Activated B cell treated with CpG ODN at 0.5 μM for 24 hours (primary cell): ENCODE measurements at places on chromosomes 4 and X.

DNA sequence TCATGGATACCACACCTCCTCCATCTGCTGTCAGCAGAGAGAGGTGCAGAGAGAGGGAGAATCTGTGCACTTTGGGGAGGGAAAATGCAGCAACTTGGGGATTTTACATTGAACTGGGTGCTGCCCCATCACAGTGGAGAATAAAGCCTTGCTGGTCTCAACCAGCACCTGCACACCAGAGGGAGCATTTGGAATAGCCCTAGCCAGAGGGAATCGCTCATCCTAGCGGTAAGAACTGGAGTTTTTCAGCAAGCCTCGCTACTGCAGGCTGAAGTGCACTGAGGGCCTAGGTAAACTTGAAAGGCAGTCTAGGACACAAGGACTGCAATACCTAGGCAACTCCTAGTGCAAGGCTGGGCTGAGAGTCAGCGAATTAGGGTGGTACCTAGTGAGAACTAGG is 148.7 kb downstream of the KDR start:
- DNase-seq = no peak

DNA sequence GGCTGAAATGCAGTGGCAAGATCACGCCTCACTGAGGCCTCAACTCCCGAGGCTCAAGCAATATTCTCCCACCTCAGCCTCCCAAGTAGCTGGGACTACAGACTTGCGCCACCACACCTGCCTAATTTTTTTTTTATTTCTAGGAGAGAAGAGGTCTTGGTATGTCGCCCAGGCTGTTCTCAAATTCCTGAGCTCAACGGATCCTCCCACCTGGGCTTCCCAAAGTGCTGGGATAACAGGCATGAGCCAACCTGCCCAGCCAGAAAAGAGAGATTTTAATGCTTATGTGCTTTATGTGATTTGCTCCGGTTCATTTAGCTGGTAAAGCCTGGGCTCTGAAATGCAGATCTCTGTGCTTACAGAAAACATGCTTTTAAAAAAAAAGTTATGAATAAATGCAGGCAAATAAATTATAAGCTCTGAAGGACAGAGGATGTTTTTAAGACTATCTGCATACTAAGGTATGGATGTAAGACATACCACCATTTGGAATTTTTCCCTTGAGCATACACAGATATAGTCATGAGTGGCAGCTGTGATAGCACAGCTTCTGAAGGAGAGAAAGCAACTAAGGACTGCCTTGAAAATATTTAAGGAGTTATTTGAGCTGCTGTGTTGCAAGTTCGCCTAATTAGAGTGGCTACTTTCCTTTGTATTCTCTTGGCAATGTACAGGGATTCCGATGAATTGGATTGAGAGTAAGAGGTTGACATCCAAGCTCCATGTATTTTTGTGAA is 13.8 kb downstream of the GUCY1B1 start:
- DNase-seq = no peak

DNA sequence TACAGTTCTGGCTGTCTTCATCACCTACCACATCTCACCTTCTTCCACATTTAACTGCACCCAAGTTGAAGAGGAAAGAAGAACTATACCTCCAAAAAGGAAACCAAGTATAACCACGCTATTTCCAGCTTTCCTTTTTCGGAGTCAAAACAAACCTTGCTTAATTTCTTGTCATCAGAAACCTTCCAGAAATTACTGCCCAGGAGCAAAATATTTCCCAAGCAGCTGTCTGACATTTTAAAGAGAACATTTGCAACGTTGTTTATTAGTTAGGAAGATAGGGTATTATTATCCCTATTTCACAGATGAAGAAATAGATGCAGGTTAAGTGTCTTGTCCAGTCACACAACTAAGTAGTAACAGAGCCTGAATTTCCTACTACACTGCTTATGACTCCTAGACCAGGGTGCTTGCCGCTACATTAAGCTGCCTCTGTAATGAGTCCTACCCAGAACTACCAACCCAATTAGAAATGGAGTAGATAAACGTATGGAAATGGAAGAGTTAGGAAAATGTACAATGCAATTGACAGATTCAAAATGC is 2.2 kb upstream of the ACSL4 start:
- DNase-seq = no peak

DNA sequence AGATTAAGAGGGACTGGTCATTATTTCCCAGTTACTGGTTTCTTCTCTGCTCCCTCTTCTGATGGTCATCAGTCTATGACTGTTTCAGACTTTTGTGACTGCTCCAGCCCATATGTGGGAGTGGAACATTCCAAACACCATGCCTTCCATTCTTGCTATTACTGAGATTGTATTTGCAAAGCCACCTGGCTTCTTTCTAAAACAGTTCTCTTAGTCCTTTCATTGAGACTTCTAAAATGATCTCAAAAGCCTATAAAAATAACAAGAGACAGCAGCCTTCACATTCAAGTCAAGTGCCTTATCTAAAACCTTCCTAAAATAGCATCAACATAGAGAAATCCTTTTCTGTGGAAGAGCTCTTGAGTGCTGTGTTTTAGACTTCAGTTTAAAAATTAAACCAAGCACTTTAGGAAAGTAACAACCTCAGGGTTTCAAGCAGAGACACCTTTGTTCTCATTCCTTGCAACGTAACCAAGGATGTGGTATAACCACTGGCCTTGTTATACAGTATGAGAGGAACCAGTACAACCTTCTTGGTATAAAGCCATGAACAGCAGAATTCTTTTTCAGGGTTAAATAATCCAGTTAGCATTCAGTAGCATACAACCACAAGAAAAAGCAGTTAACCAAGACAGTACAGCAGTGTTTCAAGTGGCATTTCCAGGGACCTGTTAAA is 97.1 kb downstream of the NFKB1 start:
- DNase-seq = no peak

DNA sequence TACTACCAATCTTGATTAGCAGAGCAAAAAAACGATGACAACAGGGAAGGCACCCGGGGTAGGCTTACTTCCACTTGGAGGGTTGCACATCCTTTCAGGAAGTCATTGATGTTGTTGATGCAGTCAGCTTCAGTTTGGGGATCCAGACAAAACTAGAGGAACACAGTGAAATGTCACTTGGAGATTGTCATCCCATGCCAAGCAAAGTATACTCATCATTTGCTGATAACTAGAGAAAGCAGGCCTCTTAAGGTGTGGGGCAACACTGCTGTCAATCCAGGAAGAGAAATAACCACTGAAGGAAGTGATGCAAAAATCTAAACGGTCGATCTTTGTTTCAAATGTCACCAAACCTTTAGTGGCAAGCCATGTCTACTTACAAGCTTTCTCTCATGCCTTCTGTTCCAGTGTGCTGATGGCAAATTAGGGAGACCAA is 1.4 kb downstream of the ARHGEF6 start:
- DNase-seq = no peak

- no peak for DNase-seq
Measured at GRCh38 chr4:112060212-112060611, 85.0 kb upstream of the FAM241A start.

DNA sequence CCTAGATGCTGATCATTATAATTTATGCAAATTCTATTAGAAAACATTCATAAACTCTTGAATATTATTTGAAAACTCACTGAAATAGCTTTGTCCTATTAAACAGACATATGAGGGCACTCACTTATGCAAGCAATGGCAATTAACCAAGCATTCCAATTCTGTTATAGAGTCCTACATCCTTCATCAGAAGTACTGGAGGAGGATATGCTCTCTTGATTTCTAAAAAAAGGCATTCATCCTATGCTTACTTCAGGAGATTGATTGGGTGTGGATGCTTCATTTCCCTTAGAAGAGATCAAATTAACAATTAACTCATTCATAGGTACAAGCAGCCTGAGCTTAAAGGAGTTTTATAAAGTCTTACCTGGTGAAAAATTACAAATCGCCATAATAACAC is 1317.2 kb downstream of the PCDH7 start:
- no peak for DNase-seq

DNA sequence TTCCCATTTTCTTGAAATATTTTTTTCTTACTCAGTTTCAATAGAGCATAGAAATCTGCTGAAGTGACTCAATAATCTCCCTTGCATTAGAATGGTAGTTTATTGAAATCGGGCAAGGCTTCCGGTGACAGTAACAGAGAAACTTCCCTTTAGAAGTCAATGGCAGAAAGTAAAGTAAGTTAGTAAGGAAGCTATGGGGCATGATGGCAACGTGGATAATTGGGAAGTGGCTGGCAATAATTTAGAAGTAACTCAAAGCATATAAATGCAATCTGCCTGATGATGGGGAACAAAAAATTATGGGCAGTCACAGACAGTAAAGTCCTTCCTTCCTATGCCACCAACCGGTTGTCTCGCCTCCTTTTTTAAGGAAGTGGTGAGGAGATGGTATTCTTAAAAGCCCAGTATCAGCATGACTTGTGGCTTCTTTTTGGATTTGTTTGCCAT is 7.6 kb downstream of the CYBB start:
- DNase-seq = no peak

DNA sequence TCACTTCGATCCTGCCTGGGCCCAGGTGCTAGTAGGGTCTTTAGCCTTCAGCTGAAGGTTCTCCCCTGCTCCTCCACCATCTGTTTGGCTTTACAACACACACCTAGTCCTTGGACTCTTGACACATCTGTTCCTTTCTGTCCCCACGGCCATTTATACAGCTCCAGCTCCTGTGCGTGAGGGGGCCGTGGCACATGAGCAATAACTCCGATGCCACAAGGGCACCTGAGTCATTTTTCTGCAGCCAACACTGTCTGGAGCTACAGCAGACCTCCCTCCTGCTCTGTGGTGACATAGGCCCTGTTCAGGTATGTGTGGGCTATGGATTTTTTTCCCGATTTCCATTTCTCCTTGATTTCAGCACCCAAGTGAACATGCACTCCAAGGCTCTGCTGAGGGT is 44.7 kb upstream of the BCOR start:
- no peak for DNase-seq

GRCh38 chrX:132740316-132741123 is 217.9 kb downstream of the HS6ST2 start:
- DNase-seq = no peak

GRCh38 chr4:182521011-182521410 is 277.8 kb downstream of the TENM3 start:
- DNase-seq = no peak

DNA sequence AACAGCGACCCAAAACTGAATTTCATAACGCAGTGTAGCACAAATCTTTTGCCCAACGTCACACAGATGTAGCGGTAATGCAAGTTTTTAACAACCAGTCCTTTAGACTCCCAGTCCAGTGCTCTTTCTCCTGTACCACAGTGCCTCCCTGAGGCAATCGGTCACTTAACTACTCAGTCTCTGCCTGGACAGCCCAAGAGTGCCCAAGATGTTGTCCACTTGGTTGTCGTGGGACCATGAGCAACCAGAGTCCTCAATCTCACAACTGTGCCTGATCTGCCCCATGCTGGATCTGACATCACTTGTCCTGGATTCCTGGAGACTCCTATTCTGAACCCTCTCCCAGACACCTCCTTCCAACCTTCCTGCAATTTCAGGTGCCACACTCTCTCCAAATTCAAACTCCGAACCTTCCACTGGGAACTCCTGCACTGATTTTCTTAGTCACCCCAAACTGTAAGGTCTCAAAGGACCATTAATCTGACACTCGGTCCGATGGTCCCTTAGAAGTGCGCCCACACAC is 702 bp downstream of the MMGT1 start:
- DNase-seq = no peak

DNA sequence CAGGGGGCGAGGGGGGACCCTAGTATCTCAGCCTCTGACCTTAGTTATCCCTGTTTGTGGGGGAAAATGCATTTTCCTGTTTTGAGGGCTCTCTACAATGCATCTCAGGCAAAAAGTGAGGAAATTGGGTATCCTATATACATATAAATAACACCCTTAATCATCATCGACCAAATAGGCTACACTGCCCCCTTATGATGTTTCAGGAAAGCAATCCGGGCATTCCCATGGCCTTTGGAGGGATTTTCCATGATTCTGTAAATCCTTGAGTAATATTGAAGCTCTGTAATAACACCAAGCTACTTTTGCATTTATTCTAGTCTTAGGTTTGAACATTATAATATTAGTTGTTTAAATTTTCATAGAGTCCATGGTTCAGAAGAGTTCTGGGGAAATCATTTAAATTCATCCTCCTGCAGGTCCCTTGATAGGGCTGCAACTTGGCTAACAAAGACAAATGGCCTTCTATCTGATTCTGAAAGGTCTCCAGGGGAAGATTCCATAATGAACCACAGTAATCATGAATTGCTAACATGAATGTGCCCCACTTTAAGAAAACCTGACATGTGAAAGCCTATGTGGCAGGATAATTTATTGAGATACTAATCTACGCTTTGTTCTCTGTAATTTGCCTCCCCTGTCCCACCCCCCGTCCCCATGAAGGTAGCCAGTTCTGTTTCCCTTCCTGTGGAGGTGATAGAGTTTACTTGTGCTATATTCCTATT is 91.5 kb upstream of the SCOC start:
- no peak for DNase-seq

DNA sequence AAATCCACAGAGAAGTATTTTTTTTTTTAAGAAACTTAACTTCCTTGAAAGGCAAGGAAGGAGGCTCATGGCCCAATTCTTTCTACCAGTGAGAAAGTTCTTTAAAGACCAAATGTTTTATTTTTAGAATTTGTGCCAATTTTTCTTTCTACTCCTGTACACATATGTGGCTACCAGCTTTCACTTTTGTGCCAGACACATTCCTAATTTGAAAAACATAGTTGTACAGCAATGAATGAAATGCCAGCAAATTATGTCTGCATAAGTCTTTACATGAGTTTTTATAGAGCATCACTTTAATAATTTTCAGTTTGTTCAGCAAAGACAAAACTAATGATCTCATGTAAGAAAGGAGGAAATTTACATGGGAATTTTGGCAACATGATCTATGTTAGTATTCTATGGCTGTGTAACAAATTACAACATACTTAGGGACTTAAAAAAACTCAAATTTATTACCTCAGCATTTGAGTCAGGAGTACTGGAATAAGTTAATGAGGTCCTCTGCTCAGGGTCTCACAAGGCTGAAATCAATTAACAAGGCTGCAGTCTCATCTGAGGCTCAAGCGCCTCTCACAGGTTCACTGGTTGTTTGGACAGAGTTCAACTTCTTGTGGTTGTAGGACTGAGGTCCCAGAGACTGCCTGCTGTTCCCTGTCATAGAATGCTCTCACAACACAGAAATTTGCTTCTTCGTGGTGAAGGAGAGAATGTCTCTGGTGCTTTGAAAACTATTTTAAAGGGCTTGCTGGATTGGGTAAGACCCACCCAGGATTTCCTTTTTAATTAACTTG is 678.2 kb upstream of the FAM241A start:
- no peak for DNase-seq

- no peak for DNase-seq
Measured at GRCh38 chrX:39211501-39211900, 410.2 kb downstream of the MID1IP1 start.

DNA sequence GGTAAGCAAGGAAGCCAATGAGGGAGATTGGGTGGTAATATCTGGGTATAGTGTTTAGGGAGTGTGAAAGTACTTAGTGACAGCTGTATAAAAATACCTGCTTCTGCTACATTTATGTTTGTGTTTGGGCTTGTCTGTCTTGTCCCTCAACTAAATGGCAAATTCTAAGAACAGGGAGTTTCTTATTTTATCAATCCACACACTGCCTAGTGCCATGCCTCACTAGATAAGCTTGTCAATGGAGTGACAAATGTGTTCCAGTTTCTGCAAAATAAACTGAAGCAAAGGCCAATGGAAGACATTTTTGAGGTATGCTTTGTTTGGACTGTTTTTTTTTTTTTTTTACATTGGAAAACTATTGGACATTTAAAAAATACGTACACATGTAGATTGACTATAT is 418.0 kb downstream of the SH2D1A start:
- DNase-seq = no peak

GRCh38 chr4:53943345-53944085 is 120.9 kb downstream of the CHIC2 start:
- DNase-seq = no peak

- no peak for DNase-seq
Measured at GRCh38 chr4:71709961-71710360, 73.9 kb downstream of the GC start.
